Neural progenitor cell (in vitro differentiated cells): ENCODE measurements at places on chromosomes 11 and 22.

DNA sequence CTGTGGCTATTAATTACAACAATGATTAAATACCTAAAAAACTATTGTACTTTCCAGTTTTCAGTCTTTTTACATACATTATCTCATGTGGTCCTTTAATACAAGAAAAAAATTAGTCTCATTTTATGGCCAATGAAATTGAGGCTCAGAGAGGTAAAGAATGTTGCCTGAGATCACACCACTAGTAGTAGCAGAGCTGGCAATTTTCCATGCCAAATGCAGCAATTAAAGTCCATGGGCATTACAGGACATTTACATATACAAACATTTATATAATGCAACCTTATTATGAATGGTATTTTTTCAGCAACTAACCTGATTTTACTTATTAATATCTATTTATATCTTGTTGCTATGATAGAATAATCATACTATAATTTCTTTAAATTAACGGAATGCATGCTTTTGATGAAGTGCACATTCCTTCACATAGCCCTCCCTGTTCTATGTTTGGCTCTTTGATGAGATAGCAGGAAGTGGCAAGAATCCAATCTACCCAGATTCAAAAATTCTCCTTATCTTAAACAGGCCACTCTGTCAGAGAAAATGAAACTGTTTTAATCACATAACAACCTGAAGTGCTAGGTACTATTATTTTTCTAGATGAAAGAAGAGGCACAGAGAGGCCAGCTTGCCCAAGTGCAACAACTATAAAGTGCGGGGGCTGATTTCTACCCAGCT lies 120.9 kb upstream of the LDLRAD3 start:
- DNase-seq: no peak

DNA sequence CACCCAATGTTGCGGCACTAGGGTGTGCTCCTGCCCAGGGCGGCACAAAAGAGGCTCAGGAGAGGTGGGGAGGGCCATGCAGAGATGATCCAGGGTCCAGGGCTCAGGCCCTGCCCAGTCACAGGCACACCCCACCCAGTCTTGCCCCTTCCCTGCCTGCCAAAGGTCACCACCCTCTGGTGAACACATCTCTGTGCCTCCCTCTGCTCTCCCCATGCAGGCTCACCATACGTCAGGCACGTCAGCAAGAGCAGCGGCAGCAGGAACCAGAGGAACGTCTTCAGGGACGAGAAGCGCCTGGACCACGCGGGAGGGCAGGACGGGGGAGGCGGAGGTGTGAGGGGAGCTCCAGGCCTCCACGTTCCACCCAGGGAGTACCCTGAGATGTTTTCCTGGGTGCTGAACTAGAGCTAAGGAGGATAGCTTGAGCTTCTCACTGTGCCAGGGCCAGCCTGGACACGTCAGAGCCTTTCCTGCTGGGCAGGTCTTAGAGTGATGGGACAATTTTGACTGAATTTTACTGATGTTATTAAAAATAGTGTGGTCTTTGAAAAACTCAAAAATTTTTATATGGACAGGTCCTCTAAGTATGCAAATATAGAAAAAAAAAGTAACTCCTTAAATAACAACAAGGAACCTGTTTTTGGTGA lies 7.2 kb downstream of the SUN2 start:
- no peak for DNase-seq

- no peak for DNase-seq
Measured at GRCh38 chr22:47110817-47111443, 348.5 kb downstream of the TBC1D22A start.

DNA sequence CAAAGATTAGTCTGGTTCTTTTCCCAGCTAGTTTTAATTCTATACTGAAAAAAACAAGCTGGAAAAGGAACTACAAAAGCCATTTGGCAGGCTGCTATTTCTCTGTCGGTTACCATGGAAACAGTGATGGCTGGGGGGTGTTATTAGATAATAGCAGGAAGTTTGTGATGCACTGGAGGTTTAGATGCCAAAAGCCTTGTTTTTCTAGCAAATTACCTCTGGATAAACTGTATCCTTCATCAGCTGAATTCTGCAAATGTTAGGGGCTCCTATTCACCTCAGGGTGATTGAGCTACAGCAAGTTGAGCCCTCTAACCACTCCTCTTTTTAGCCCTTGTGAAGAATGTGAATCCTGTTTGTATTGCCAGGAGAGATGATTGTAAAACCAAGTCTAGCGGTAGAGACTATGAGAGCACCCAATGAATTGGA lies 25.2 kb downstream of the ALKBH3 start:
- DNase-seq: no peak

- DNase-seq: no peak
Measured at GRCh38 chr11:45275828-45276227, 10.3 kb downstream of the SYT13 start.
